ENCODE measurements at places on chromosomes 6 and 20.

GRCh38 chr6:101413773-101414172 lies 20.3 kb downstream of the GRIK2 start:
- DNase-seq, result no peak

- DNase-seq, result no peak
Measured at GRCh38 chr6:34897130-34897529, 8.1 kb downstream of the ANKS1A start.

DNA sequence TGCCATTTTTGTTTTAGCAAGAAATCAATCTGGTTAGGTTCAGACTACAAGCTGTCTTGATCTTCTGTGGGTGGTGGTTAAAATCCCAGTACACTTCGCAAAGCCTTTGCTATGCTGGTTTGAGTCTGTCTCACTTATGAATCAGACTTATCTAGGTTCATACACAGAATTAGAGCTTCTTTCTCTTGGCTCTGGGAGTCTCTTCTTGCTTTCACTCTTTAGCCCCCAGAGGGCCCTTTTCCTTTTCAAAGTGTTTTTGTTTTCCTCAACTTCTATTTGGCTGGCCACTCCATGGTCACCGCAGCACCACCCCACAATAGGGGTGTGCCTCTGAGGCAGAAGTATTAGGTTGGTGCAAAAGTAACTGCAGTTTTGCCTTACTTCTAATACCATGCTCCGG lies 21.3 kb downstream of the ECI2 start:
- no peak for DNase-seq

DNA sequence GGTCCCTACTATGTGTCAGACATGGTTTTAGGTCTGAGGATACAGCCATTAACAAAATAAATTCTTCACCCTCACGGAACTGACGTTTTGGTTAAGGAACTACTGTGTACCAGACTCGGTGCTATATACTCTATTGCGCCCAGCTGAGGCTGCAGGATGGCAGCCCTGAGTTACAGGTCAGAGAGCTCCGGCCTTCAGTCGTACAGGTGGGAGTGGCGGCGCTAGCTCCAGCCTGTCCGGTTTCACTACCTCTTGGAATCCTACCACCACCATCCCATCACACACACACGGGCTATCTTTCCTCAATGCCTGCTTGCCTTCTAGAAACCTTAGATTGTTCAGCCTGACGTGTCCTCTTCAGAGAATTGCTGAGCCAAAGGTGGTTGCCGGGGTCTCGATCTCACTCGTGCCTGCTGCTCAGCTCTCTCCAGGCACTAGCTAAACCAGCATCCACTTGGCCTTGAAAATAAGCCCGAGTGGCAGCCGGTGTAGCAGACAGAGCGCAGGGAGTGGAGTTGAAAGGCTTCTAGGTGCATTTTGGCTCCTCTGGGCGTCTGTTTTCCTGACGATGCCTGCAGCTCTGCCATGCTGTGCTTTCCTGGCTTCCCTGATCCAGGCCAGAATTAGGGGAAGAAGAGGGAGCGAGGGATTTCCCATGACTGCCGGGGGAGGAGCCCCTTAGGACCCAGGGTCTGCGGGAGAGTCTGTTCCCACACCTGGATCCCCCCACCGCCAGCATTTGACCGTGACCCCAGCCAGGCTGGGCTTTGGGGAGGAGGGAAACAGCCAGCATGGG lies 1.1 kb upstream of the TCF15 start:
- no peak for DNase-seq

GRCh38 chr20:48143435-48144081 lies 358.3 kb upstream of the SULF2 start:
- no peak for DNase-seq

DNA sequence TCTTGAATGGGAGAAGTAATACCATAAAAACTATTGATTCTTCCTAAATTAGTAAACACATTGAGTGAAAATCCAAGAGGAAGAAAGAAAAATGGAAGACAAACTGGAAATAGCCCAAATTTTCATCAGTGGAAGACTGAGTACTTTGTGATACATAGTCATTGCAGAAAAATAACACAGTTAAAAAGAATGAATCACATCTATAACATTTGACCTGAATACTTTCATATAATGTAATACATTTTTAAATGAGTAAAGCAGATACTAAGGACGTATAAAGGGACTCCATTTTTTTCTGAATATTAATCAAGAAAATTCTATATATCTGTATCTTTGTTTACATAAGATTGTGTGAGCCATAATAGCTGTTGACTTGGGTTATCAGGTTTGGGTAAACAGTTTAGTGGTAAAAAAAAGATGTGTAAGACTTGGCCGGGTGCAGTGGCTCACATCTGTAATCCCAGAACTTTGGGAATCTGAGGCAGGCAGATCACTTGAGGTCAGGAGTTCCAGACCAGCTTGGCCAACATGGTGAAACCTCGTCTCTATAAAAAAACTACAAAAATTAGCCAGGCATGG lies 4.3 kb upstream of the SLC17A2 start:
- no peak for DNase-seq

DNA sequence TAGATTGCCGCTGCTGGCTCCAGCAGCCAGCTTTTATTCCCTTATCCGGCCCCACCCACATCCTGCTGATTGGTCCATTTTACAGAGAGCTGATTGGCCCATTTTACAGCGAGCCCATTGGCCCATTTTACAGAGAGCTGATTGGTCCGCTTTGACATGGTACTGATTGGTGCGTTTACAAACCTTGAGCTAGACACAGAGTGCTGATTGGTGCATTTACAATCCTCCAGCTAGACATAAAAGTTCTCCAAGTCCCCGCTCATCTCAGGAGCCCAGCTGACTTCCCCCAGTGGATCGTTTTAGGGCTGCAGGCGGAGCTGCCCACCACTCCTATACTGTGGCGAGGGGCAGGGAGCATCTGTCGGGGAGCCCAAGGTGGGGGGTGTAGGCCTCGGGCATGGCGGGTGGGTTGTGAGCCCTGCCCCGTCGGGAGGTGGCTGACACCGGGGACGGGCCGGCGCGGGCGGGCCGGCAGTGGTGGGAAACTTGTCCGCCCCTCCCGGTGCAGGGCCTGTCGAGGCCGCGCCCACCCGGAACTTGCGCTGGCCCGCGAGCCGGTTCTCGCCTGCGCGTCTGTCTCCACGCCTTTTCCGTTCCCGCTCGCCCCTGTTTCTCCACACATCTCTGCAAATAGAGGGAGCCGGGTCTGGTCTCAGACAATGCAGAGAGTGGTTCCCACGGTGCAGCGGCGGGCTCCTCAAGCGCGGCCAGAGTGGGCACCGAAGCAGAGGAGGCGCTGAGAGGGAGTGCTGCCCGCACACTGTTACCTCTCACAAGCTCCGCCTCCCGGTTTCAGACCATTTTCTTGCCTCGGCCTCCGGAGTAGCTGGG lies 86.1 kb upstream of the STMND1 start:
- no peak for DNase-seq
